ENCODE measurements at places on chromosomes 11 and 22. TPM values are rescaled to one million over a fixed set of nuclear protein-coding genes. Genes with fewer than 3 reads are reported as not detected.

RIBC2 gene
- 0.31 TPM for polyA plus RNA-seq

LRRC55 gene
- polyA plus RNA-seq: under 0.01 TPM

OR56A1 gene
- polyA plus RNA-seq: not detected

FAT3 gene
- polyA plus RNA-seq: 4.0 TPM

CDKN1C gene
- polyA plus RNA-seq: 21.3 TPM

SERPIND1 gene
- 0.23 TPM for polyA plus RNA-seq

GAL3ST1 gene
- polyA plus RNA-seq: 9.3 TPM

ASPHD2 gene
- 0.36 TPM for polyA plus RNA-seq

MIAT gene
- not detected for polyA plus RNA-seq

CLDN5 gene
- 4.0 TPM for polyA plus RNA-seq

TMEM126A gene
- 45.8 TPM for polyA plus RNA-seq

P4HA3 gene
- polyA plus RNA-seq: 0.75 TPM

LDHAL6A gene
- not detected for polyA plus RNA-seq

IRAG1 gene
- 92.3 TPM for polyA plus RNA-seq

HTR3A gene
- polyA plus RNA-seq: 0.20 TPM

CDCA5 gene
- polyA plus RNA-seq: 1.00 TPM

TPH1 gene
- polyA plus RNA-seq: 5.2 TPM
